Mesothelial cell of epicardium (in vitro differentiated cells): ENCODE measurements at places on chromosomes 6 and 20.

- no peak for DNase-seq
Observed at GRCh38 chr6:16135066-16135465, 6.2 kb downstream of the MYLIP start.

- DNase-seq = no peak
Observed at GRCh38 chr6:75643173-75643572, 41.5 kb downstream of the SENP6 start.

GRCh38 chr6:117384659-117385058, 41.1 kb downstream of the ROS1 start:
- DNase-seq = no peak

DNA sequence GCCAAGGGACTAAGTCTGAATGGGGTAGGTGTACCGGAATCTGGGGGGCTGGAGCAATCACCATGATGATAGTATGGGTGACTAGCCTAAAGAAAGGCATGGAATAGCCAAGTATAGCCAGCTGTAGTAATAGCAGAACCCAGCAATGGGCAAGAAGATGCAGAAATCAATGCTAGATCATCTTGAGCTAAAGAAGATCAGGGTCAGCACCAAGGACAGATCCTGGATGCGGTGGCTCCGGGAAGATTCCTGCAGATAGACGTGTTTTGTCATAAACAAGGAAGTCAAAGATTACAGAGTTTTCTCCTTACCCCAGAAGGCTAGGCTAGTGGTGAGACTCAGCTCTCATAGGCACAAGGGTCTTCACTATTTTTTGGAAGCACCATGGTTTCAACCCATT, 561.6 kb upstream of the CHD6 start:
- no peak for DNase-seq

- no peak for DNase-seq
Observed at GRCh38 chr6:17022604-17023003, 79.2 kb upstream of the STMND1 start.

DNA sequence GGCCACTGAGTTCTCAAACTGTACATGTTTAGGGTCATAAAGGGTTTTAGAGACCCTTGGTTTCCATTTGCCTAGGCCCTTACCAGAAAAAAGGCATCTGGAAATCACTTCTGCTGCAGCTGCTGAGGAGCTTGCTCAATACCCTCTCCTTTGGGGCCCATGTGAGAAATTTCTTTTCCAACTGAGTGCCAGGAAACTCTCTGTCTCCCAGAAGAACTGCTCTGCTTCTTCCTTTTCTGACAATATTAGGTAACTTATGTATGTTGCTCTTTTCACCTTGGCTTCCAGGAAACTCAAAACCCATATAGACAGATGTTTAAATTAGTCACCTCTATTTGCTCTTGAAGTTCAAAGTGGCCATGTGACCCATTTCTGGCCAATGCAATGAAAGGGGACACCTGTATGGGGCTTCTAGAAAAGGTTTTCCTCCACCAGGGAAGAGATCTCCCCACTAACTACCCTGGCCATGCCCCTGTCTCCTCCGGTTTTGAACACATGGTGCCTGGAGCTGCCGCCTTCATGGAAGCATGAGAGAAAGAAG, 121.6 kb downstream of the PREX1 start:
- no peak for DNase-seq

DNA sequence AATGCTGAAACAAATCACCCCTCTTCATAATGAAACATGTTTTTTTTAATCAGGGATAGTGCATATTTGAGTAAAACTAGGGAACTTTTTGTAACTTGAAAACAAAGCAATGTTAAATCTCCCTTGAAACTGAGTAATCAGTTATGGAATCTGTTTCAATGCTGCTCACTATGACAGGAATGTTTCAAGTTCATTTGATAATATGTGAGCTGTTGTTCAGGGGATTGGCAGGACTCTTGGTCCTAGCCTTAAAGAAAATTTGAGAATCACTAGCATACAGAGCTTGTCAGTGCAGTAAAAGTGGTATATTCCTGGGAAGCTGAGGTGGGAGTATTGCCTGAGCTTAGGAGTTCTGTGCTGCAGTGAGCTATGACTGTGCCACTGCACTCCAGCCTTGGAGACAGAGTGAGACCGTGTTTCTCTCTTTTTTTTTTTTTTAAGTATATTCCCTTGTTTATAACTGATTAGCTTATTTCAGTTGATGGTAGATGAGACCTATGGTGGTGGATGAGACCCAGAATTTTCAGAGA, 21.6 kb upstream of the CALHM6 start:
- no peak for DNase-seq

GRCh38 chr6:45808042-45808645, 207.5 kb downstream of the CLIC5 start:
- no peak for DNase-seq

DNA sequence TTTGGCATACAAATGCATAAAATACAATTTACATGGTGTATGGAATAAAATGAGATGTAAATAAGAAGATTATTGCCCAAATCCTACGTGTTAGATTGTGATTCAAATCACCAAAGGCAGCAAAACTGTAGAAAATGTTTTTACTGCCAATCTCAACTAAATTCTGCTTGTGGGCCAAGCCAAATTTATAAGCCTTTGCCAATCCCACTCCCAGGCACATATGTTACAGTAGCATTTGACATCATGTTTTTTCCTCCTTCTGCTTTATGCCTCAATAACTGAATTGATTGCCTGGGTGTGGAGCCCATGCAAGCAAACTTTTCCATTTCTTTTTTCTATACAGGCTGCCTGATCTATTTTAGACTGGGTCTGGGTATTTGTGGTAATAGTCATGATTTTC, 36.3 kb upstream of the LRRC1 start:
- no peak for DNase-seq

DNA sequence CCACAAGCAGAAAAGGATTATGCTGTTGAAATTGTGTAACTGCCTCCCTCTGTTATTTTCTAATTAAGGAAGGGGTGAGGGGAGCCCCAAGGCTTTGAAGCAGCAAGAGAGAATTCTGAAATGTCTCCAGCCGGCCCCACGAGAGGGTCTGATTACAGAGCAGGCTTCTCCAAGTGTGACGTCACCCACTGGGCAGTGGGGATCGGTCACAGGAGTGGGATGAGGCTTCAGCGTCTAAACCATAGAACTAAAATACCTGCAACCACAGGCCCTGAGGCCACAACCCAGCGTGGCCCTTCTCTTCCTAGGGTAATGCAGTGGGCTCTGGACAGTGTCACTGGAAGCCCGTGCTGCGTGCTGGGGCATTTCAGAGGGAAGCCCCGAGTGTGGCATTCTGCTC, 38.6 kb upstream of the APCDD1L start:
- DNase-seq = no peak

DNA sequence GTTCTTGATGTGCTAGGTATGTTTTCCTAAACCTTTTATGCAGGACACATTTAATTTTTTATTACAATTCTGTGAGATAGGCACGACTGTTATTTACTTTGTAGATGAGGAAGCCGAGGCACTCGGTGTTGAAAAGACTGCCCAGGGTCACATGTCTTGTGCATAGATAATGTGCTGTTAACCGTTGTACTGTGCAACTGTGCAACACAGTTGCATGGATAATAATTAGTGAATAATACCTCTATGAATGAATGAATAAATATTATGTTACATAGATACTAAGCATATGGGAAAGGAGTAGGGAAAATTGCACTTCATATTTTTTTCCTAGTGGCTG, 60.3 kb upstream of the DEK start:
- no peak for DNase-seq

- DNase-seq = no peak
Observed at GRCh38 chr6:33675968-33676367, 35.5 kb downstream of the UQCC2 start.

- no peak for DNase-seq
Observed at GRCh38 chr6:72783035-72783434, 161.2 kb downstream of the KCNQ5 start.

- DNase-seq = no peak
Observed at GRCh38 chr20:63080811-63081210, 74.0 kb upstream of the BHLHE23 start.
